ENCODE measurements at places on chromosomes 7 and 10. TPM values are rescaled to one million over a fixed set of nuclear protein-coding genes. Genes with fewer than 3 reads are reported as not detected.

The CHCHD3 gene
- total RNA-seq = 81.8 TPM

The AGR2 gene
- total RNA-seq = 282 TPM

The RARRES2 gene
- total RNA-seq = 22.0 TPM

The ENTPD1 gene
- 73.4 TPM for total RNA-seq

The ZNRF2 gene
- 37.9 TPM for total RNA-seq

The AZGP1 gene
- 30.3 TPM for total RNA-seq

The ZCCHC24 gene
- 2.8 TPM for total RNA-seq

The NPSR1 gene
- total RNA-seq = not detected

The CHN2 gene
- 116 TPM for total RNA-seq

The RNF148 gene
- 9.1 TPM for total RNA-seq

The MMRN2 gene
- 2.8 TPM for total RNA-seq

The FAM25A gene
- total RNA-seq = not detected

The GHRHR gene
- not detected for total RNA-seq

The LRRD1 gene
- total RNA-seq = not detected

The ANKRD7 gene
- not detected for total RNA-seq

The LRRN3 gene
- total RNA-seq = 0.53 TPM

The PNLIPRP3 gene
- total RNA-seq = 0.40 TPM

The TBL2 gene
- total RNA-seq = 44.9 TPM

The TRIL gene
- 1.2 TPM for total RNA-seq

The TMEM270 gene
- not detected for total RNA-seq

The MET gene
- total RNA-seq = 15.6 TPM

The RNF32 gene
- total RNA-seq = 3.8 TPM

The GOLGA7B gene
- total RNA-seq = 0.83 TPM

The OR2A12 gene
- total RNA-seq = not detected

The TRDMT1 gene
- total RNA-seq = 4.0 TPM

The IL6 gene
- total RNA-seq = not detected

The HTRA1 gene
- 15.5 TPM for total RNA-seq

The GSTO2 gene
- 15.5 TPM for total RNA-seq

The VSTM4 gene
- total RNA-seq = 1.7 TPM

The PLEKHS1 gene
- total RNA-seq = 129 TPM

The EBLN1 gene
- not detected for total RNA-seq

The SRRM3 gene
- total RNA-seq = not detected

The CFTR gene
- 72.7 TPM for total RNA-seq

The DNMBP gene
- total RNA-seq = 74.1 TPM

The SOSTDC1 gene
- total RNA-seq = 2.3 TPM

The LBX1 gene
- total RNA-seq = not detected

The PPP1R17 gene
- not detected for total RNA-seq

The SEMA3A gene
- 1.3 TPM for total RNA-seq

The OR2A5 gene
- not detected for total RNA-seq

The PROSER2 gene
- 10.7 TPM for total RNA-seq

The MLXIPL gene
- total RNA-seq = 456 TPM

The IGFBP3 gene
- total RNA-seq = 14.4 TPM

The OR2A42 gene
- not detected for total RNA-seq

The KIN gene
- total RNA-seq = 25.6 TPM

The TCF7L2 gene
- 72.3 TPM for total RNA-seq

The GBX1 gene
- total RNA-seq = not detected

The SPDYE18 gene
- total RNA-seq = not detected

The RELN gene
- total RNA-seq = 3.2 TPM

The ENKUR gene
- 0.53 TPM for total RNA-seq

The CDC14C gene
- total RNA-seq = not detected

The ELN gene
- 11.5 TPM for total RNA-seq

The PRKAR1B gene
- total RNA-seq = 13.0 TPM

The ATP5F1C gene
- 306 TPM for total RNA-seq

The PRPS1L1 gene
- total RNA-seq = not detected

The SLC26A3 gene
- total RNA-seq = 339 TPM

Measured in Peyer's patch (tissue), 4 donors.